Endodermal cell (in vitro differentiated cells): ENCODE measurements at places on chromosomes 13 and 19.

DNA sequence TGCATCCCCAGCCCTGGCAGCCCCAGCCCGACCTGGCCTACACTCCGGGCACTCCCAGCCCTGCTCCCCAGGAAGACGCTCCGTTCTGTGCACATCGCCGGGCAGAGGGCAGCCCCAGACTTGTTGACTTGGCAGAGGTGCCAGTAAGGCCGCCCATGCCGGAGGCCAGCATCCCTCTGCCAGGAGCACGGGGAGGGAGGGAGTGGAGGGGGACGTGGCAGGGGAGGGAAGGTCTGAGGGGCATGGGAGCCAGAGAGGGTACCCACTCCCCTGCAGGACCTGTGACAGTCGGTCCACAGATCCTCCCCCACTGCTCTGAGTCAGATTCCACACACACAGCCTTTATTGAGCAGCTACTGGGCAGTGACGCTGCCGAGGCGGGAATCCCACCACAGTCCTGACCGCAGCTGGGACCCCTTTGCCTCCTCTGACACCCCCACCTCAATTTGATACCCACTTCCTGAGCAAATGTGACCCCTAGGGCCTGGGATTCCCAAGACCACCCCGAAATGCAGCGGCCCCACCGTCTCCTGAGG, 1.9 kb upstream of the NKPD1 start:
- no peak for DNase-seq

- no peak for DNase-seq
These were observed at the start of gene IGSF23 for GRCh38 chr19:44613295-44614178. IGSF23 (plus strand) TSS chr19:44613563; CDS start chr19:44613646, 83 bp downstream.

- DNase-seq, result no peak
These were observed 2.3 kb downstream of the ITGBL1 start for GRCh38 chr13:101454767-101455166.

GRCh38 chr13:112592181-112592580, 4.2 kb upstream of the TUBGCP3 start:
- DNase-seq, result no peak

GRCh38 chr19:41325947-41326706, 16.2 kb downstream of the CCDC97 start:
- peak; percentile 84 for DNase-seq
